Neural cell (in vitro differentiated cells): ENCODE measurements at places on chromosomes 1 and 21. TPM values are rescaled to one million over a fixed set of nuclear protein-coding genes. Genes with fewer than 3 reads are reported as not detected.

The MX2 gene
- polyA plus RNA-seq, result not detected in 2 replicates

The LYST gene
- polyA plus RNA-seq, result 23.4 and 31.5 TPM in 2 replicates

The MCOLN3 gene
- 0.20 TPM in 1 of 2 replicates, not detected in the other for polyA plus RNA-seq

The CDKN2C gene
- polyA plus RNA-seq, result 0.25 TPM in 1 of 2 replicates, not detected in the other

The TMEM269 gene
- 1.1 and 1.9 TPM in 2 replicates for polyA plus RNA-seq

The TUFT1 gene
- 25.5 and 25.8 TPM in 2 replicates for polyA plus RNA-seq

The FCRL5 gene
- not detected in 2 replicates for polyA plus RNA-seq

The OVAAL gene
- polyA plus RNA-seq, result not detected in 2 replicates

The METTL18 gene
- polyA plus RNA-seq, result 7.0 and 8.5 TPM in 2 replicates

The ZBTB40 gene
- 12.2 and 12.7 TPM in 2 replicates for polyA plus RNA-seq

The ALG14 gene
- 2.6 and 3.0 TPM in 2 replicates for polyA plus RNA-seq

The GSTM3 gene
- 150 and 195 TPM in 2 replicates for polyA plus RNA-seq

The GUCA2B gene
- not detected in 2 replicates for polyA plus RNA-seq

The NBPF20 gene
- 6.8 and 7.0 TPM in 2 replicates for polyA plus RNA-seq

The TOMM20 gene
- 170 and 175 TPM in 2 replicates for polyA plus RNA-seq

The SELL gene
- not detected in 2 replicates for polyA plus RNA-seq

The FMO1 gene
- polyA plus RNA-seq, result not detected in 2 replicates

The GRHL3 gene
- polyA plus RNA-seq, result not detected in 2 replicates

The HSPB7 gene
- 0.10 TPM in 1 of 2 replicates, not detected in the other for polyA plus RNA-seq

The DENND2D gene
- not detected in 2 replicates for polyA plus RNA-seq

The TSPAN1 gene
- 0.62 and 0.96 TPM in 2 replicates for polyA plus RNA-seq

The PPIAL4G gene
- polyA plus RNA-seq, result not detected in 2 replicates

The TCHH gene
- 0.14 and 0.26 TPM in 2 replicates for polyA plus RNA-seq

The ADAMTS4 gene
- polyA plus RNA-seq, result 0.04 TPM in 1 of 2 replicates, not detected in the other

The OPRD1 gene
- polyA plus RNA-seq, result 0.09 TPM in 1 of 2 replicates, not detected in the other
